Effector memory CD4-positive, alpha-beta T cell (primary cell): ENCODE measurements at places on chromosomes 2 and 18.

DNA sequence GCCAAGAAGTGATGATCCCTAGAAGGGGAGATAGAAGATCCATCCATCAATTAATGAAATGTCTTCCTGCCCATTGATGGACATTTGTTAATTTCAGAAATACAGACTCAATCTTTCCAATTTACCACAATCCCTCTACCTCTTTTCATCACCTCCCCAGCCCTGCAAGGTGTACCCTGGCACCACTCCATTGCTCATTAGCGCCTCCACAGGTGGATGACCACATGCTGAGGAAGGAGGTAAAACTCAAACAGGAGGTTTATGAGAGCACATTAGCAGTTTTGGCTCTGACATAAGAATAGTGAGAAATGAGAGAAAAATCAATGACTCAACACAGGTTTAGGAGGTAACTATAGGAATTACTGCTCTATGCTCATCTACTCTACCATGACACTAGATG lies 208.0 kb downstream of the C1D start:
- DNase-seq = no peak

GRCh38 chr2:188204824-188205223 lies 86.8 kb upstream of the GULP1 start:
- DNase-seq = no peak

GRCh38 chr2:41722668-41723369 lies 325.0 kb upstream of the PKDCC start:
- no peak for DNase-seq

GRCh38 chr2:120552079-120552478 lies 183.6 kb upstream of the GLI2 start:
- DNase-seq = no peak

- DNase-seq = no peak
These were observed 8.1 kb upstream of the MTX2 start for GRCh38 chr2:176261136-176261535.

- no peak for DNase-seq
These were observed 25.9 kb downstream of the HS1BP3 start for GRCh38 chr2:20624884-20625485.

- DNase-seq = no peak
These were observed 32.3 kb upstream of the SATB2 start for GRCh38 chr2:199490049-199490448.

DNA sequence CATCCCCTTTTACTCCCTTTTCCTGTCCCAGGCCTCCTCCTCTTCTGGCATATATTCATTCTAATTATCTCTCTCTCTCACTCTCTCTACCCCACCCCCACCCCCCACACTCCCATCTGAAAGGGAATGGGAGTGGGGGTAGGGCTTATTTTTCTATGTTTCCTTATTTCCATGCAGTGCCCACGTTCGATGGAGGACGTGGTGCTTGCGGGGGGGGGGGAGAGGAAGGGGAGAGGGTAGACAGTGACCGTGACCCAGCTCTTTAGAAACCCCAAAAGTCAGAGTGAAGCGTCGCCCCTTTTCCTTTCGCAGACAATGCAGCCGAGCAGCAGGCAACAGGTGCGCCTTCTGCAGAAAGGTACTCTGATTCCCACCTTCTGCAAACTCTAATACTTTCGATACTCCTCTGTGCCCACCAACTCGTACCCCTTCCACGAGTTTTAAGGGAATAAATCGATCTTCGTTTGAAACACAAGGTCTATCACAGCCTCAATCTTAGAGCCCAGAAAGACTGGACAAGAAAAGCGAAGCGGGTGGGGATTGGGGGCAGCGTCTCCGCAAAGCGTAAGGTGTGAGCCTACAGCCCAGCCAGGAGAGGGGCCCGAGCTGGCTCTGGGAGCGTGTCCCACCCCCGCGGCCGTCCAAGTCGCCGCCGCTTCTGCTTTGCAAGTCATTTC lies 891 bp upstream of the NR4A2 start:
- DNase-seq = no peak

DNA sequence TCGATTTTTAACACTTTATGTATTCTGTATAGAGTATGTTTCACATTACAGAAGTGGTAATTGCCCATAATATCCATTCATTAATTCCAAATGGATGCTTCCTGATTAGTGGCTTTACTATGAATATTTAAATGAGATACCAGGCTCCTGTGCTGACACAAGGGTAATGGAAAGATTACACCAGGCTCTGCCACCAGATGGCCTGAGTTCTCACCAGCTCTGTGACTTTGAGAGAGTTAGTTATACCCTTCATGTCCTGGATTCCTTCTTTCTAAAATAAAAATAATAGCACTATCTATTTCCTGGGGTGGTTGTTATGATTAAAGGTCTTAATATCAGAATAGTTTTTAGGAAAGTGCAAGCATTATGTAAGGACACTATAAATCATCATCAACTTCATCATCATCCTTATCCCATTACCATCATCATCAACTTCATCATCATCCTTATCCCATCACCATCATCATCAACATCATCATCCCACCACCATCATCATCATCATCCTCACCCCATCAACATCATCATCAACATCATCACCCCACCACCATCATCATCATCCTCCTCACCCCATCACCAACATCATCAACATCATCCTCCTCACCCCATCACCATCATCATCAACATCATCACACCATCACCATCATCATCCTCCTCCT lies 151.8 kb downstream of the DNER start:
- DNase-seq = no peak

DNA sequence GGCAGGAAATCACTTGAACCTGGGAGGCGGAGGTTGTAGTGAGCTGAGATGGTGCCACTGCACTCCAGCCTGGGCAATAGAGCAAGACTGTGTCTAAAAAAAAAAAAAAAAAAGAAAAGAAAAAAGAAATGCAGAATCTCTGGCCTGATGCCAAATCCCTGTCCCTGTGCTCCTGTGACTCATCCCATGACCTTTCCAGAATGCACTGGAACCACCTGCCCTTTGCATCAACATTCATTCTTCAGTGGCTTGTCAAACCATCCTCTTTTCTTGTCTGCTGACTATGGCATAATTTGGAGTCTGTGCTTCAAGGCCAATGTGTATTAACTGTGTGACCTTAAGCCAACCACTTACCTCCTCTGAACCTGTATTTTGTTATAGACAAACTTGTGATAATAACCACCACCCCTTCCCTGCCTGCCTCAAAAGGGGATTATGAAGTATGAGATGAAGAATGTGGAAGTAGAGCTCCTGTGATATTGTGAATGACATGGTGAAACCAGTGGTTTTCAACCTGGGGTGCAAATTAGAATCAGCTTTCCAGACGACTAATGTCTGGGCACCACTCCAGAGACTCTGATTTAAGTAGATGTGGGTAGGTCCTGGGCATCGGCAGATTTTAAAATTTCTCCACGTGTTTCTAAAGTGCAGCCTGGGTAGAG lies 189.3 kb downstream of the CLIP4 start:
- DNase-seq = no peak

DNA sequence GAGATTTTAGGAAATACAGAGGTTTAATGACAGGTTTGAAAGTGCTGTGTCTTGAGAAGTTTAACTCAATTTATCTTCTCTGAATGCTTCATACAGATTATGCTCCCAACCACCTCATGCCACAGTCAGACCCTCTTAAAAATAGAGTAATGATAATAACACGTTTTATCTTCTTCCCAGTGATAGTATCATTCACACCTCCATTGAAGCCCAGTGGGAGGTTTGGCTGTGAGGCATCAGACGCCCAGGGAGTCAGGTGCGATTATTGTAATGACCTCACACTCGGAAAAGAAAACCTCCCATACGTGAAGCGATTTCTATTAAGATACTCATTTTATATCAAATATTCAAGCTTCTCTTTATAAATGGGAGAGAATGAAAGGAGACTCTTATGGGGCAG lies 366.3 kb downstream of the SETBP1 start:
- no peak for DNase-seq

GRCh38 chr2:234828382-234829073 lies 123.3 kb upstream of the SH3BP4 start:
- DNase-seq = no peak

GRCh38 chr2:9220201-9220600 lies 13.6 kb downstream of the ASAP2 start:
- DNase-seq = no peak

DNA sequence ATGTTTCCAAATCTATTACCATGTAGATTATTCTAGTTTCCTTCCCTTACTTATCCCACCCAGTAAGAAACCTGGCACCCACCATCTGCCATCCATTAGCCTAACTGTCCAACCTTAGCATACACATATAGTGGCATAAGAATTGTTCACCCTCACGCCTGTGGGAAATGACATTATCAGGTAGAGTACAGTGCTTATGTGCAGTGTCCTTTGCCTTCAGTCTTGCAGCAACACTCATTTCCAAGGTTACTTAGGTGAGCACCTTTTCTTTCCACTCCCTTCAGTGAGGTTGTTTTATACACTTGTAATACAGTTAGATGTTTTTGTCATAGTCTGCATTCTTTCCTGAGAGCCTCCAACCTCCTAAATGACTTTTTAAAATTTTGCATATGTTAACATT lies 18.1 kb downstream of the AQP12B start:
- no peak for DNase-seq

GRCh38 chr2:174332217-174332963 lies 2.4 kb upstream of the SP9 start:
- no peak for DNase-seq

DNA sequence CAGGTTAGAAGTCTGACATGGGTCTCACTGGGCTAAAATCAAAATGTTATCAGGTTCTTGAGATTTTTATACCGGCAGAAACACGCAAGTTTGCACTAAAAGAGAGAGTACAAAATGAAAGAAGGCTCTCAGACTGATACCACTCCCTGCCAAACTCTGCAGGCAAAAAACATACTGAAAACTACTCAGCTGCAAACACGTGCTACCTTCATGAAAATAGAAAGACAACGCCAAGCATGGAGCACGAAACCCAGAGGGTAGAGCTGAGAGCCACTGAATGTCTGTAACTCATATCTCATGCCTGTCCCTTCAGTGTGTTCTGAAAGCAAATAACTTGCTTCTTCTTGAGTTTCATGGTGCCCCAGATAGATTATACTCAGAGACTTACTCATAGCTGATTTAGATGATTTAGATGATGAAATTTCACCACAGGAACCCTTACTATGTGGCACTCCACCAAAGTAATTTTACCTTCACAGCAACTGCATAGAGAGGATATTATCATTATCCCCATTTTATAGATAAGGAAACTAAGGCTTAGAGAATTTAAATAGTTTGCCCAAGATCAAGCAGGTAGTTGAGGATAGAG lies 313.0 kb upstream of the SLC39A10 start:
- DNase-seq = no peak

GRCh38 chr18:63157293-63158011 lies 162.1 kb downstream of the BCL2 start:
- no peak for DNase-seq

GRCh38 chr2:134391751-134392160 lies 137.9 kb downstream of the MGAT5 start:
- DNase-seq = no peak

GRCh38 chr18:9951022-9951859 lies 37.4 kb downstream of the VAPA start:
- no peak for DNase-seq

DNA sequence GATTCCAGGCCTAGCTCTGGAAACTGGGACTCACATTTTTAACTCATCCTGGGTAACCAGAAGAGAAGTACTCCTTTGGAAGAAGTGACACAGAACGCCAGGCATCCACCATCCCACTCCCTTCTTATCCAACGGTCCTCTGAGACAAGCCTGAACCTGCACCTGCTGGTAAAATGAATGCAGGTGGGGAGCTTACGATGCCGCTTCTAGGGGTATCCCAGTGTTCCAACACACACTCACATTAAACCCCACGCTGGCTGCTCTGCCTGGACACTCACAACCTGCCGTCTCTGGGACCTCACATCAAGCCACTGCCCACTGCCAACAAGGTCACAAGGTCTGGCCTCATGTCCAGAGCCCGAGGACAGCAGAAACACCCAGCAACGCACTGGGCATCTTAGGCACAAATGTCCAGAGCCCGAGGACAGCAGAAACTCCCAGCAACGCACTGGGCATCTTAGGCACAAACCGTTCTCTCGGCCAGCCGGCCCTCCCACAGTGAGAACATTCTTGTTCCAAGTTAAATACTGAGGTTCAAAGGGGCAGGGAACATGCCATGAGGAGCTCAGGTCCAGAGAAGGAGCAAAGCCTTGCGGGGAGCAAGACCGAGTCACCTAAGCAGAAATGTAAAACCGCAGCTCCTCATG lies 9.9 kb downstream of the SLC66A2 start:
- DNase-seq = no peak

DNA sequence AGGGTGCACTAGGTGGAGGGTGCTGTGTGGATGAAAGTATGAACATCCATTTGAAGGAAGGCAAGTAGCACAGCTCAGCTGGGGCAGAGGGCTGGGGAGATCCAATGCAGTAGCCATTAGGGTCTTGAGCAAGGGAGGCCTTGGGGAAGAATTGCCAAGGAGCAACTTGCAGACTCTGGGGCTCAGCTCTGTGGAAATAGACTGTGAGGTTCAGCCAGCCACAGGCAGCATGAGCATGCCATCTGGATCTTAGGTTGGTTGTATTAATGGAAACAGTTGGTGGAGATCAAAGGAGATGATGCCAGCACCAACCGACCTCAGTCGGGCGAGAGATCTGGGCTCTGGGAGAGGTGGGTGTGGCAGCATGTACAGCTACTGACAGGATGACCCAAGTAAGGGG lies 5.6 kb downstream of the ZAP70 start:
- no peak for DNase-seq

DNA sequence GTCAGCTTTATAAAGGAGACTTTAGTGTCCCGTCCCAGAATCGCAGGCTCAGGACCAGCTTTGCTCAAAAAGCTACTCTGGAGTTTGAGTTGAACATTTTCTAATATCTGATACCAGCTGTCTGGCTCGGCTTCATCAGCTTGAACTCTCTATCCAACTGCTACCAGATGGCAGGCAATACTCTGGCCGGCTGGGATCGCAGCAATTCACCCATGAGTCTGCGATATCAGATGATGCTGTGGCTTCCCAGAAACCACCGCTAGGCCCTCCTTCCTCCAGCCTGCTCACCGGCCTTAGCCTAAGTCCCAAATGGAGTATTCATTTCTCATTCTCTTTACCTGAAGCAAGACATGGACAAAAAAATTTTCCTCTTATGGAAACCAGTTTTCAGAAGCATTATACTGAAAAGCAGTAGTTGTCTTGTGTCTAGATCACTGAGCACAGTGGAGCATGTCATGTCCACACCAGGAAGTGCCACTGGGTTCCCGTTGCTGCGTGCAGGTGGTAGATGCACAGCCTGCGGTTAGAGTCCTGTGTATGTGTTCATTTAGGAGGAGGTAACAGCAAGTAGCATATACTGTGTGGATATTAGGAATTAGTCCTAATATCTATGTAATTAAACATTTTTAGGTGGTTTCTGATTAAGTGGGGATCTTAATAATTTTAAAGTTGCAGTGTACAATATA lies 162.0 kb upstream of the SOX11 start:
- DNase-seq = no peak

GRCh38 chr2:143034292-143035074 lies 94.7 kb upstream of the ARHGAP15 start:
- DNase-seq = peak; percentile 18

- no peak for DNase-seq
These were observed 57.3 kb downstream of the ROCK1 start for GRCh38 chr18:21054252-21054821.

DNA sequence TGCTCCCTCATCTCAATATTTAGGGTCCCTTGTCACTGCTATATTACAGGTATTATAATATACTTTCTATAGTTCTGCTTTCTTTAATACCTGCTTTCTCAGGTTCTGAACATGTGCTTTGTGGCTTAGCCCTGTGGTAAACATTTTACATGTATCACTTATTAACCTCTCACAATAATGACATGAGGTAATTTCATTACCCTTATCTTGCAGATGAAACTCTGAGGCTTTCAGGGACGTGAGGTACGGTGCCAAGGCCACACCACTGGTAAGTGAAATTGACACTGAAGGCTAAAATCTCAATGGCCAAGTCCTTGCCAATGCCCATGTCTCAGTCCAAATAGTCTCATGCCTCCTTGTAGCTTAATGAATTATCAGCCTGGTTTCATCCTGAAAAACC lies 21.7 kb downstream of the LINC00305 start:
- DNase-seq = no peak
